Left ventricle myocardium inferior (tissue), 1 donor: ENCODE measurements at places on chromosomes 1 and 21. TPM values are rescaled to one million over a fixed set of nuclear protein-coding genes. Genes with fewer than 3 reads are reported as not detected.

Gene INKA2
- total RNA-seq: 24.3 TPM

GRCh38 chr1:221557013-221557412, 184.9 kb downstream of the DUSP10 start:
- no peak for DNase-seq

- no peak for DNase-seq
These were observed 12.2 kb upstream of the SPEN start for GRCh38 chr1:15835205-15835740.

- no peak for DNase-seq
These were observed 127.9 kb downstream of the PTPRU start for GRCh38 chr1:29364101-29364678.

- no peak for DNase-seq
These were observed 690.7 kb downstream of the NCAM2 start for GRCh38 chr21:21688889-21689288.

DNA sequence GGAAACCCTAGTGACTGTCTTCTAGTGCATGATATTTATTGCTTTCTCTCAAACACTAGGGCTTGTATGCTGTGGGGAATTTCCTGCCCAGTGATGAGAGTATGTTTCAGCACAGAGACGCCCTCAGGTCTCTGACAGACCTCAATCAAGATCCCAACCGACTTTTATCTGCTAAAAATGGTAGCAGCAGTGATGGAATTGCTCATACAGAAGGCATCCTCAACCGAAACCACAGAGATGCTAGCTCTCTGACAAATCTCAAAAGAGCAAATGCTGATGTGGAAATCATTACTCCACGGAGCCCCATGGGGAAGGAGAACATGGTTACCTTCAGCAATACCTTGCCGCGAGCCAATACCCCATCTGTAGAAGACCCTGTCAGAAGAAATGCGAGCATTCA, 41.3 kb downstream of the PLPPR4 start:
- no peak for DNase-seq

DNA sequence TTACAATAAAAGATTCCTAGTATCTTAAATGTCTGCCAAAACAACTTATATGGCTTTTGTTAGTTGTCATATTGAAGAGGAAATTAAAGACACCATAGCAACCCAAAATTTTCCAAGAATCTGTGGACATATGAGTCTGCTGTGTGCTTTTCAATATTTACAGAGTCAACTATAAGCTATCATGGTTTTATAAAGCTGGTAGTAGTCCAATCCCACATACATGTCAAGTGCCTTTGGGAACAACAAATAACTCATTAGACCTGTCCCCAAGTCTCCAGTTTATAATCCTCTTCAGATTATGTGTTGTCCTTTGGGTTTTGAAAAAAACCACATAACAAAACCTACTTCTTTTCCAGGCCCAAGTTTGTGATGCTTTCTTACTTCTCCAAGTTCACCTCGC, 293.8 kb upstream of the USP25 start:
- no peak for DNase-seq

- no peak for DNase-seq
These were observed 113.2 kb upstream of the CACHD1 start for GRCh38 chr1:64356636-64357256.

- peak; percentile 89 for DNase-seq
These were observed at the start of gene DNTTIP2 for GRCh38 chr1:93878889-93879586. Gene DNTTIP2 (minus strand): TSS chr1:93879206. CDS start chr1:93879148, 58 bp downstream.

Gene CFHR1
- total RNA-seq: not detected

DNA sequence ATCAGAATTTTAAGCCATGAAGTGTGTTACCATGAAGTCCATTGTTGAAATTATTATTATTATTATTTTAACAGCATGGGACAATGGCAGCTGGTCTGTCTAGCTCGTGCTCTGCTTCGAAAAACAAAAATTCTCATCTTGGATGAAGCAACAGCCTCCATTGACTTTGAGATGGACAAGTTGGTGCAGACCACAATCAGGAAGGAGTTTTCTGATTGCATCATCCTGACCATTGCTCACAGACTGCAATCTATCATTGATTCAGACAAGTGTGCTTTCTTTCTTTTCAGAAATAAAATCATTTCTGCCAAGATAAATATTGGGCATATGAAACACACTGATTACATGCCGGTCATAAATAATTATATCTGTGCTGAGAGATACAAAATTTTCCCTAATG, 21.0 kb downstream of the HSPA13 start:
- DNase-seq: no peak

- no peak for DNase-seq
These were observed 160.2 kb downstream of the CYYR1 start for GRCh38 chr21:26412885-26413284.

- DNase-seq: no peak
These were observed 14.6 kb upstream of the PAPPA2 start for GRCh38 chr1:176448340-176448739.

Gene OLFML3
- total RNA-seq: 14.3 TPM

- DNase-seq: no peak
These were observed 10.4 kb downstream of the MPZ start for GRCh38 chr1:161299347-161299746.

- DNase-seq: no peak
These were observed 545.6 kb downstream of the AJAP1 start for GRCh38 chr1:5200006-5200405.

GRCh38 chr1:6329396-6329795, 64.2 kb downstream of the ACOT7 start:
- no peak for DNase-seq

GRCh38 chr1:121518726-121519041, 333.9 kb downstream of the SRGAP2C start:
- DNase-seq: no peak

- DNase-seq: peak; percentile 37
These were observed 92.9 kb upstream of the FGGY start for GRCh38 chr1:59204001-59204400.

Gene SPAG17
- not detected for total RNA-seq

- no peak for DNase-seq
These were observed 10.5 kb downstream of the S100A7A start for GRCh38 chr1:153426809-153427208.

DNA sequence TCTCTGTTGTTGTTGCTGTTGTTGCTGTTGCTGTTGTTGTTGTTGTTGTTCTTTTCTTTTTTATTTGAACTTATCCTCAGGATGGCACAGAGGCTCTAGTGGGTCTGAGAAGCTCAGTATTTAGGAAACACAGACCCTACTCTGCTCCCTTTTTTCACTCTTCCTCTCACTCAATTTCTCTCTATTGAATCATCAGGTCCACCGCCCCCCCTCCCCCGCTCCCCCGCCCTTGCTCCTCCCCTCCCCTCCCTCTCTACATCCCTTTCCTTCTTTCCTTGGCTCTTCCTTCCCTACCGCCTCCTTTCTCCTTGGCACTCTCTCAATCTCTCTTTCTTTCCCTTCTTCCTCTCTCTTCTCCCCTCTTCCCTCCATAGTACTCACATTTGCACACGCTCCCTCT, 218.5 kb upstream of the ZC3H12A start:
- DNase-seq: no peak

- DNase-seq: no peak
These were observed 123.7 kb downstream of the FOXD2 start for GRCh38 chr1:47561523-47562007.

GRCh38 chr1:225652729-225653462, at the start of gene ENAH:
Gene ENAH (minus strand): TSS chr1:225653123. CDS start chr1:225652690, 433 bp downstream.
- DNase-seq: peak; percentile 89

DNA sequence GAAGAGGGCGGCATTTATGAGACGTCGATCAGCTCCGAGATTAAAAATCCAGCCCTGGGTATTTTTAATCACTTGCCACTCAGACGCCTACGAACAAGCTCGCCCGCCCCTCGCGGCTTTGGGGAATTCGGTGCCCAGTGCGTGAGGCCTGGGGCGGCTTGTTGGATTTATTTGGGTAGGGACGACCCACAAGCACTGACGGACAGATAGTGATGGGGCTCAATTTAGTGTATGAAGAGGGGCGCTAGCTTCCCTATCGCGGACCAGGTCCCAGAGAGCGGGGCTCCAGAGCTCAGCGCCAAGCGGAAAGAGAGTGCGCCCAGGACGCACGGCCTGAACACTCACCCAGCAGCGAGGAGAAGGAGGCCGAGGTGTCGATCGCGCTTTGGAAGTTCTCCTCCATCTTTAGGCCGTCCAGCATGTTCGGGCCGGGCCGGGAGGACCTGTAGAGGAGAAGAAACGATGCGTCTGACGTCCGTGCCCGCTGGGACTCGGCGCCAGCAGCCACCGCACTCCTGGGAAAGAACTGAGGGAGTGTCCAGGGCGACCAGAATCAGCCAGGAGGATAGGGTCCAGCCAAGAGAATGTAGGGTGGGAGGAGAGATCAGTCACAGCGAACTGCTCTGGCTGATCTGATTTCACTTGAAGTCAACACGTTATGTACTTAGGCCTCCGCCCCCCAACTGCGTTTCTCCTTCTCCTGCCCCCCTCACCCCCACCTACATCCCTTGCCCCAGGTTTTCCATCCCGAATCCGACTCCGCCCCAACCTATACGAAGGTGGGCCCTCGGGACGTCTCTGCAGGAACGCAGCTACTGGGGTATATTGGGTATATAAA, 1.2 kb downstream of the LMX1A start:
- no peak for DNase-seq
